Body of pancreas (tissue), 4 donors: ENCODE measurements at places on chromosomes 1 and 21. TPM values are rescaled to one million over a fixed set of nuclear protein-coding genes. Genes with fewer than 3 reads are reported as not detected.
A peak's percentile ranks its signal among the peaks of the same experiment; 100 is the strongest.

Gene PTPN22
- 4.6 TPM for total RNA-seq

DNA sequence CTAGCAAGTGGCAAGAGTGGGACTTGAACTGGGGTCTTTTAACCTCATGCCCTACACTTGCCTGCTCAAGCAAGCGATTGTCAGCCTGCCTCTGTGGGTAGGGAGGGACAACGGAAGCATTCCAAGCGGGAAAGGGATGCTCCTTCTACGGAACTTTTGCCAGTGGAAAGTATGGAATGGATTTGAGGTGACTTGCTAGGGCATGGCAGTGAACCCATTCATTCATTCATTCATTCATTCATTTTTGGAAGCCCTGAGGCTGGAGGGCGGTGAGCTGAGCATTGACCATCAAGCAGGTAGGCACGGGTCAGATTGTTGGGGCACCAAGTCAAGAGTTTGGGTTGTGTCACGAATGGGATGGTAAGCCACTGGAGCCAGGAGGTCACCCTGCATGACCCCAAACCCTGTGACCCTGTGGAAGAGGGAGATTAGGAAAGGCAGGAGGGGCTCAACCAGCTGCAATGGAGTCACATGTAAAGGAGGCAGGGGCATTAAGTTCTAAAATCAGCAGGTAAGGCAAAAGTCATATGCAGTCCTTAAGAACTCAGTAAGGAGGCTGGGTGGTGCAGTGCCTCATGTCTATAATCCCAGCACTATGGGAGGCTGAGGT lies 11.8 kb upstream of the CITED4 start:
- no peak overlapping the region for H3K27ac ChIP-seq
- no peaks in the 10 kb centered on the region for H3K27me3 ChIP-seq
- H3K4me1 ChIP-seq: peaks cover 15% of the 10 kb centered on the region
- no peak overlapping the region for H3K4me3 ChIP-seq
- no peaks in the 10 kb centered on the region for H3K36me3 ChIP-seq
- no peak for DNase-seq

Gene C1orf198
- total RNA-seq: 29.0 TPM

DNA sequence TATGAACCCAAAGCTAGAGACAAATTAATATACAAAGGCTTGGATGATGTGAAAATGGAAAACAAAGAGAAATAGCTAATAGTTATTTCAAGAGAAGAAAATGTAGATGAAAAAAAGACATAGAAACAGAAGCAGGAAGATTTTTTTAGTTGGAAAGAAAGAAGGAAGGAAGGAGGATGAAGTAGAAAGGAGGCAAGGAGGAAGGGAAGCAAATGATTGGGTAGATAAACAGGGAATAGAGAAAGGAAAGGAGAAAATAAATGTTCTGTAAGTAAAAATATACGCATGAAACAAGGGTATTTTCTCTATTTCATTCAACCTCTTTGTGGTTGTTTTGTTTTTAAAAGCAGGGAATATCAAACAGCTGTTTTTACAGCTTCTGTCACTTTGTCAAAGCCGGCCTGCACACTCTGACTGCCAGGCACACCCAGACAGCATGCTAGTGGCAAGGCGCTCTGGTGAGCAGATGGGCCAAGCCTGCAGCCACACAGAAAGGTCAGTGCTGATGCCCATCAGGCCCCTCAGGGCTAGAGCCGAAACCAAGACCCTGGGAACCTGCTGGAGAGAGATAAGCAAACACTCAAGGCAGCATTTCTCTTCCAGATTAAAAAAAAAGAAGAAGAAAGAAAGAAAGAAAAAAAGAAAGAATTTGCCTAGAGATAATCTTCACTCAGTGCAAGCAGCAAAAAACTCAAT lies 72.9 kb upstream of the CTTNBP2NL start:
- H3K36me3 ChIP-seq: no peaks in the 10 kb centered on the region
- no peak for DNase-seq
- no peaks in the 10 kb centered on the region for H3K27me3 ChIP-seq
- no peak overlapping the region for H3K27ac ChIP-seq

DNA sequence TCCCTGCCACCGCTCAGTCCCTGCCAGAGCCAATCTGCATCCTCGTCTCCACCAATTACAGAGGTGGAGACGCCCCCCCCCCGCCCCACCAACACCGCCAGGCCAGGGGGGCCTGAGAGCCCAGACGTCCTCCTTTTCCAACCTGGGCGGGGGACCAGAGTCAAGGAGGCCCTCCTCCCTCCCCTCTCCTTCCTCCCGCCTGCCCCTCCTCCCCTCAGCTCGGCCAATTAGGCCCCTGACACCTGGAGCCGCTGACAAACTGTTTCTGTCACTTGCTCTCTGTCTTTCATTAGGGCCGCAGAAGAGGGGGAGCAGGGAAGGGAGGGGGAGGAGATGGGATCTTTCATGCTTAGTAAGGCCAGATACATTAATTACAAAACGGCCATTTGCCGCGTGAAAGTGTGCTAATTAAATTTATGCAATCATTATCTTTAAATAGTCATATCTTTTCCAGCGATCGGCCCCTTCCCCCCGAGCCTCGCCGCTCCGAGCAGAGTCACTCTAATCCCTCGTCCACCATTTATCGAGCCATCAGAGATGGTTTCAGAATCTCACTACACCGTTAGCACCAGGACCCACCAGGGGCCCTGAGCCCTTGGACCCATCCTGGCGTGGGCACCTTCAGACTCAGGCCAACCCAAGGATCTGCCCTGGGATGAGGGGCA lies 94.7 kb downstream of the PAX7 start:
- DNase-seq: no peak
- no peak overlapping the region for H3K27ac ChIP-seq
- peaks cover 7% of the 10 kb centered on the region for H3K27me3 ChIP-seq
- no peaks in the 10 kb centered on the region for H3K36me3 ChIP-seq

Gene UBE2J2
- 23.6 TPM for total RNA-seq

- H3K4me1 ChIP-seq: no peaks in the 10 kb centered on the region
- no peaks in the 10 kb centered on the region for H3K36me3 ChIP-seq
- H3K27ac ChIP-seq: no peak overlapping the region
- no peaks in the 10 kb centered on the region for H3K27me3 ChIP-seq
Observed at GRCh38 chr1:81540216-81540615, 260.5 kb upstream of the ADGRL2 start.

DNA sequence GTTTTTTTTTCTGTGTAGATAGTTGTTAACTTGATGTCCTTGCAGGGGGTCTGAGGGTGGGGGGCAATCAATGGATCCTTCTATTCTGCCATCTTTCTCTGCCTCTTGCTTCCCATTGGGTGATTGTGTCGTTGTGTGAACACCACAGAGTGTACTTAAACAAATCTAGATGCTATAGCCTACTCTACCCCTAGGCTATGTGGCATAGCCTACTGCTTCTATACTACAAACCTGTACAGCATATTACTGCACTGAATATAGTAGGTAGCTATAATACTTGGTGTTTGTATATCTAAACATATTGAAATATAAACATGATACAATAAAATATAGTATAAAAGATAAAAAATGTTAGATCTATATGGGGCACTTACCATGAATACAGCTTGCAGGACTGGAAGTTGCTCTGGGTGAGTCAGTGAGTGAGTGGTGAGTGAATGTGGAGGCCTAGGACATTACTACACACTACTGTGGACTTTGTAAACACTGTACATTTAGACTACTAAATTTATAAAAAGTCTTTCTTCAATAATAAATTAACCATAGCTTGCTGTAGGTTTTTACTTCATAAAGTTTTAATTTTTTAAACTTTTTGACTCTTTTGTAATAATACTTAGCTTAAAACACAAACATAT lies 105.4 kb downstream of the CENPF start:
- no peak overlapping the region for H3K27ac ChIP-seq
- DNase-seq: no peak
- no peaks in the 10 kb centered on the region for H3K27me3 ChIP-seq
- no peaks in the 10 kb centered on the region for H3K36me3 ChIP-seq

DNA sequence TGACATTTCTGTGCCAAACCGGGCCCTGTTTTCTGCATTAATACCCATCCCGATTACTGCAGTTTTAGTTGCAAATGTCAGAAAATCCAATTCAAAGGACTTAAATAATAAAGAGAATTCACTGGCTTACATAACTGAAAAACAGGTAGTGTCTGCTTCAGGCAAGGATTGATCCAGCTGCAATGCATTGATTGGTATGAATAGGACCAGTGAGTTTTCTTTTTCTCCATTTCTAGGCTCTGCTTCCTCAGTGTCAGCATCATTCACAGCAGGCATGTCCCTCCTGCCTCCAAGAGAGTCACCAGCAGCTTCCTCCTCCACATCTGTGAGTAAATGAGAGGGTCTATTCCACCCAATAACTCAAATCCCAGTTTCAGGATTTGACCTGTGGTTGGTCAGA lies 33.7 kb upstream of the ACTL8 start:
- H3K36me3 ChIP-seq: no peaks in the 10 kb centered on the region
- H3K27ac ChIP-seq: no peak overlapping the region
- no peaks in the 10 kb centered on the region for H3K4me1 ChIP-seq

- no peaks in the 10 kb centered on the region for H3K27me3 ChIP-seq
- H3K36me3 ChIP-seq: no peaks in the 10 kb centered on the region
- peaks cover 100% of the 10 kb centered on the region for H3K4me1 ChIP-seq
- peak overlapping the region; percentile 87 for H3K27ac ChIP-seq
- H3K4me3 ChIP-seq: no peak overlapping the region
Observed at GRCh38 chr1:204080163-204080903, 7.4 kb downstream of the SOX13 start.

GRCh38 chr1:224558904-224559303 lies 57.2 kb upstream of the CNIH3 start:
- no peaks in the 10 kb centered on the region for H3K27me3 ChIP-seq
- H3K4me3 ChIP-seq: no peak overlapping the region
- no peak overlapping the region for H3K27ac ChIP-seq
- H3K36me3 ChIP-seq: no peaks in the 10 kb centered on the region
- no peaks in the 10 kb centered on the region for H3K4me1 ChIP-seq
- DNase-seq: no peak

DNA sequence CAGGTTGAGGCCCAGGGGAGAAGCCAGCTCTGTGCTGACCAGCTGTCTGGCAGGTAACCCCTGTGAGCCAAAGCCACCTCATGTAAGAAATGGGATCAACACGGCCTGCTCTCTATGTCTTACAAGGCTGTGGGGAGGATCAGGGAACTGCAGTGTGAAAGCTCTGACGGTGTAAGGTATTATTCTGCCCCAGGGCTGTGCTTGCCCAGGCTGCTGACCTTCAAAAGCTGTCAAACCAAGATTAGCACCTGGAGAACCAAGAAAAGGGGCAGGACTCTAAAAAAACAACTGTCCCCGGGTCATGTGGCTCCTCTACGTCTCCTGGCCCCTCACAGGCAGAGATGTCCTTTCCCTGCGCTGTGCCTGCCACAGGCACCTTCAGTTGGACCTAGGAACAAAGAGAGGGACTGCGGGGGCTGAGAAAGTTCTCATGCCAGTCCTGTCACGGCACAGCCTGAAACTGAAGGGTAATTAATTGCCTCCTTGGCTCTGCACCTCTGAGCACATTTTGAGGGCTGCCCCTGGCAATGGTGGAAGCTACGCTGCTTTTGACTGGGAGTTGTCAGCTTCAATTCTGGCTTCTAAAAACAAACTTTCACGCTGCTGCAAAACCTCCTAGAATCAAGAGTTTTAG lies 77.6 kb downstream of the PGBD5 start:
- peak; percentile 58 for DNase-seq
- H3K4me3 ChIP-seq: no peak overlapping the region
- H3K36me3 ChIP-seq: no peaks in the 10 kb centered on the region
- H3K4me1 ChIP-seq: peaks cover 43% of the 10 kb centered on the region
- no peaks in the 10 kb centered on the region for H3K27me3 ChIP-seq
- H3K27ac ChIP-seq: peak overlapping the region; percentile 63

- H3K27ac ChIP-seq: no peak overlapping the region
- peaks cover 7% of the 10 kb centered on the region for H3K4me1 ChIP-seq
Observed at GRCh38 chr1:231629132-231629531, 2.5 kb downstream of the DISC1 start.

DNA sequence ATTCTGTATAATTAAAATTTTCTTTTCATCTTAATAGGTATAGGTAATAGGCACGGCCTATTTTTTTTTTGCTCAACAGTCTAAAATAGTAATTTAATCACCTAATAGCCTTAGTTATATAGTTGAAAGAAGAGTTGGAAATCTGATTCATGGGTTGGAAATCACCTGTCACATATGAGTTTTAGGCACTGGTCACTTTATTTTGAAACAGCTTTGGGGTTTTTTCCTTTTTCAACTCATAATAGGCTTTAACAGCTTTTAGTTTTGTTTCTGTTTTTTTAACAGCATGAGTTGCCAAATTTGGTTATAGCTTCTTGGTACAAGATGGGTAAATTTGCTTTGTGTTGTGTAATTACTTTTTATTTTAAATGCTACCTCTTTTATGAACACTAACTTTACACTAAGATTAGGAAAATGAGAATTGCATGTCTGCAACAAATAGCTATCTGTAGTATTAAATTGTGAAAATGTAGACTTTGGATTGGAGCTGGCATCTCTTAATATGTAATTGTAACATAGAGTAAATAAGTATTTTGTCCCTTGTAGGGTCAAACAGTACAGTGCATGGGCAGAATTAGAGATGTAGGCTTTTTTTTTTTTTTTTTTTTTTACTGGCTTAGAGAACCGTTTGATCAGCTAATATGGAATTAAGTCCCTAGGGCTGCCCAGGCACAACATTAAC lies 109.8 kb downstream of the OSBPL9 start:
- DNase-seq: no peak
- no peaks in the 10 kb centered on the region for H3K36me3 ChIP-seq
- H3K4me3 ChIP-seq: no peak overlapping the region
- H3K27ac ChIP-seq: no peak overlapping the region

DNA sequence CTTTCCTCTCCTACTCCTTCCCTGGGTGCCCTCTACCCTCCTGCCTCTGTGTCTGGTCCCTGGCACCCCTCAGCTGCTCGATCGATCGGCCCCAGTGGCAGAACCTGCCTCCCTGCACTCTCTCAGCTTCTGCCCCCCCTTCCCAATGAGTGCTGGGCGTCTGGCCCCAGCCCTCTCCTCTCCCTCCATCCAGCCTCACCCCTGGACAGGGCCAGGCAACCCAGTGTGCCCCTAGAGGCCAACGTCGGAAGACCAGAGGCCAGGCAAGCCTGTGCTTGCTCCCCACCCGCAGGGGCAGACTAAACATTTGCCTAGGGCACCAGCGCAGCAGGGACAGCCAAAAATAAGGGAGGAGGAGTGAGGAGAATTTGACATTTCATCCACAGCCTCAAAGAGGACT lies 43.5 kb downstream of the LGR6 start:
- H3K27ac ChIP-seq: no peak overlapping the region
- no peaks in the 10 kb centered on the region for H3K27me3 ChIP-seq
